ENCODE measurements at places on chromosomes 5 and 9. TPM values are rescaled to one million over a fixed set of nuclear protein-coding genes. Genes with fewer than 3 reads are reported as not detected.

CTXN3 gene
- not detected for total RNA-seq

- DNase-seq = peak; percentile 80
- H3K36me3 ChIP-seq = no peaks in the 10 kb centered on the region
- H3K27ac ChIP-seq = peak within 1 kb of the TSS; percentile 23
- no peaks in the 10 kb centered on the region for H3K4me1 ChIP-seq
- H3K27me3 ChIP-seq = peaks cover 8% of the 10 kb centered on the region
Observed at GRCh38 chr5:146878476-146879172, at the start of gene PPP2R2B. Gene PPP2R2B (minus strand): TSS chr5:146878757.

C9orf43 gene
- total RNA-seq = 0.47 TPM

GRCh38 chr5:14914623-14915260 is 43.2 kb upstream of the ANKH start:
- H3K27me3 ChIP-seq = peaks cover 3% of the 10 kb centered on the region
- no peaks in the 10 kb centered on the region for H3K4me1 ChIP-seq
- no peak for DNase-seq

- H3K27me3 ChIP-seq = peaks cover 2% of the 10 kb centered on the region
- DNase-seq = no peak
- H3K36me3 ChIP-seq = no peaks in the 10 kb centered on the region
- H3K27ac ChIP-seq = no peak overlapping the region
- H3K4me1 ChIP-seq = peaks cover 18% of the 10 kb centered on the region
Observed at GRCh38 chr5:92907938-92908606, 672.9 kb downstream of the NR2F1-AS1 start.

- no peak for DNase-seq
- H3K36me3 ChIP-seq = peaks cover 6% of the 10 kb centered on the region
Observed at GRCh38 chr9:89929673-89930480, 325.1 kb downstream of the GADD45G start.

- no peak for DNase-seq
- H3K27me3 ChIP-seq = peaks cover 3% of the 10 kb centered on the region
- H3K27ac ChIP-seq = no peak overlapping the region
- H3K4me1 ChIP-seq = peaks cover 7% of the 10 kb centered on the region
- H3K4me3 ChIP-seq = no peak overlapping the region
- peaks cover 3% of the 10 kb centered on the region for H3K36me3 ChIP-seq
Observed at GRCh38 chr5:168714046-168714445, 134.9 kb upstream of the PANK3 start.

- H3K4me1 ChIP-seq = no peaks in the 10 kb centered on the region
- no peaks in the 10 kb centered on the region for H3K36me3 ChIP-seq
Observed at GRCh38 chr5:114658194-114658593, 296.3 kb downstream of the KCNN2 start.

TRAPPC13 gene
- 22.4 TPM for total RNA-seq

DNA sequence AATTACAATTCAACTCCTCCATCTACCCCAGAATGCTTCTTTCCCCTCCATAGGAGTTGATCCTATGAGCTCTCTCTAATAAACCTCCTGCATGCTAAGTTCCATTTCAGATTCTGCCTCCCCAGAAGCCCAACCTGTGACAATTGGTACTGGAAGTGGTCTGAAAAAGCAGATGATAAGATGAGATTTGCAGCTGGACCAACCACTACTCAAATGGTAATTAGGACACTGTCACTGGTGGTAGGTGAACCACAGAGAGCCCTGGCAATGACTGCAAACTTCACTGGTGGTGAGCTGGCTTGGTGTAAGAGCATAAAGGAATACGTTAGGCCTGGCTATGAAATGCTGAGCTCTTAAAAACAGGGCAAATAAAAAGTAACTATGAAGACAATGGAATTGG is 112.6 kb downstream of the ESM1 start:
- peaks cover 21% of the 10 kb centered on the region for H3K4me1 ChIP-seq
- H3K27ac ChIP-seq = no peak overlapping the region
- H3K27me3 ChIP-seq = no peaks in the 10 kb centered on the region
- H3K36me3 ChIP-seq = no peaks in the 10 kb centered on the region
- no peak overlapping the region for H3K4me3 ChIP-seq

DNA sequence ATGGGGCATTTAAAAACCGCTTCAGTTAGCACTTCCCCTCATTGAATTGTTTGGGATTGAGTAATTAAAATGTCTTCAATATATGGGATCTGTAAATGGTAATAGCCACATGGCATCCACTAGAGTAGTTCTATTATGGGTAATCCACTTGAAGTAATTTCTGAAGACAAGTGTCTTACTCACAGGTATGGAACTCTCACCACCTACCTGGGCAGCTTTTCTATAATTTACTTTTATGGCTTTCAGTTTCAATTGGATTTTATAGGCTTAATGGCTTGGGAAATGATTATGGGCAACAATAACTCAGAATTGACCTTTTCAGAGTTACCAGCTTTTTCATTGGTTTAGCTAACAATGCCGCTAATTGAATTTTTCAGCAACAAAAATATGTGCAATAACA is 597.9 kb downstream of the PTPRD start:
- H3K27ac ChIP-seq = no peak overlapping the region
- no peaks in the 10 kb centered on the region for H3K36me3 ChIP-seq
- H3K4me3 ChIP-seq = no peak overlapping the region
- no peak for DNase-seq

DNA sequence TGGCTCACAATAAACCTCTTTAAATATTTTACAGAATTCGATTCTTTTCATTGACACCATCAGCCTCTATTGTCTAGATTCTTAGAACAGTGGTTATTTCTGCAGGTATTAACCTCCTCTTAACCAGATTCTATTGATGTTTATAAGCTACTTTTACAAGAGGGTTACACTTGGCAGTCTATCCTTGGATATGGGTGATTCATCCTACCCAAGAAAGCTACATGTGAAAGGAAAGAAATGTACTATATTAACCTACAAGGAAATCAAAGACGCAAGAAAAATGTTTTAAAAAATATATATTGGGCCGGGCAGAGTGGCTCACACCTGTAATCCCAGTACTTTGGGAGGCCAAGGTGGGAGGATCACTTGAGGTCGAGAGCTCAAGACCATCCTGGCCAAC is 16.7 kb downstream of the SLC25A25 start:
- DNase-seq = no peak
- H3K36me3 ChIP-seq = no peaks in the 10 kb centered on the region
- H3K4me3 ChIP-seq = no peak overlapping the region
- H3K27me3 ChIP-seq = peaks cover 3% of the 10 kb centered on the region

SHOC1 gene
- total RNA-seq = not detected

DNA sequence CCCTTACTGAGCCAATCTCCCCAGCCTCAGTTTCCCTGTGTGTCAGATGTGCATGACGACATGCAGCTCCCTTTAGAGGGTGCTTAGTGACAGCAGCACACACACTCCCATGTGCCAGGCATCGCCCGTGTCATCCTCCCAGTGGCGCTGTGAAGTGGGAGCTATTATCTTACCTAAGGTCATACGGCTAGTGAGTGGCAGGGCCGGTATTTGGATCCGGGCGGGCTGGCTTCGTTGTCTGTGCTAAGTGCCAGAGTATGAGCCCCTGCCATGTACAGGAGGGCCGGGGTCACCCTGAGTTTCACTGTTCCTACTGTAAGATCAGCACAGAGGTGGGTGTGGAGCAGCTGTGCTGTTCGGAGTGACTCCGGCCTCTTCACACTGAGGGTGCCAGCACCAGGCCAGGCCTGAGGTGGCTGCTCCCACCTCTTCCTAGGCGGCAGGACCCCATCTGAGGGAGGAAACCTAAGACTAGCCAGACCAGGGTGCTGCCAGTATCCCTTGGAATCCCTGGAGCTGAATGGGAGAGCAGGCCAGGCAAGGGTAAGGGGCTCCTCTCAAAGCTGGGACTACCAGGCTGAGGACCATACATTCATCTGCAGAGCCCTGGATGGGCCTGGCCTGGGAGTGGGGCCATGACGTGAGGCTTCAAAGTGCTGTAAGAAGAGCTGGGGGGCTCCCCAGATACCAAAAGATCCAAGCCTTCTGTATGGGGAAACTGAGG is 22.5 kb downstream of the AQP7 start:
- H3K27ac ChIP-seq = no peak overlapping the region
- DNase-seq = no peak
- H3K4me3 ChIP-seq = no peak overlapping the region
- H3K4me1 ChIP-seq = peaks cover 20% of the 10 kb centered on the region
- peaks cover 2% of the 10 kb centered on the region for H3K27me3 ChIP-seq
- H3K36me3 ChIP-seq = no peaks in the 10 kb centered on the region

GRCh38 chr9:136318111-136318775 is 9.1 kb upstream of the GPSM1 start:
- no peak overlapping the region for H3K27ac ChIP-seq
- no peak overlapping the region for H3K4me3 ChIP-seq
- peaks cover 17% of the 10 kb centered on the region for H3K4me1 ChIP-seq
- H3K36me3 ChIP-seq = peaks cover 28% of the 10 kb centered on the region

- H3K27ac ChIP-seq = no peak overlapping the region
- H3K36me3 ChIP-seq = no peaks in the 10 kb centered on the region
- no peaks in the 10 kb centered on the region for H3K27me3 ChIP-seq
Observed at GRCh38 chr5:57772512-57772911, 289.9 kb upstream of the ACTBL2 start.

DNA sequence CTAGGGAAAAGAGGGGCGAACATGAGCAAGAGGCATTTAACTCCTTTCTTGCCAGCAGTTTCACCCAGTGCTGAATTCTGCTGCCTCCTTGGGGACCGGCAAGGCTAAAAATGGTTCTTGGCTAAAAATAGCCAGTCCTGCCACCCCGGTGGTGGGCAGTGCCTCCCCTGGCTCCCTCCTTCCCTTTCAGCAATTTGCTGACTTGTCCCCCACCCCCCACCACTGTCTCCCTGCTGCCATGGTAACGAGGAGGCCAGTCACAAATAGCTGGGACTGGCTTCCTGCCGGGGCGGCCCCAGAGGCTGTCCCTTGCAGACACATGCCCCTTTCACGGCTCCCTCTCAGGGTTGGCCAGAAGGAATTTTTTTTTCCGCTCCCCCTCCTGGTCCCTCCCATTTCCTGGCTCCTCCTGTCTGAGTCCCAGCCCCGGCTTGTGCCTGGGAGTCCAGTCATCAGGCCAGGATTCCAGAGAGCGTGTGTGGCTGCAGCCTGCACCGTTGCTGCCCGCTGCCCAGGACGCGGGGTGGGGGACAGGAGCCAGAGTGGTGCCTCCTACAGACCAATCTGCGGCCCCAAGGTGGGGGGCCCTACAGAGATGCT is 130.3 kb downstream of the RGS3 start:
- DNase-seq = peak; percentile 85
- H3K4me3 ChIP-seq = peak overlapping the region; percentile 83
- no peaks in the 10 kb centered on the region for H3K36me3 ChIP-seq
- H3K4me1 ChIP-seq = peaks cover 6% of the 10 kb centered on the region
- peaks cover 3% of the 10 kb centered on the region for H3K27me3 ChIP-seq
- peak overlapping the region; percentile 81 for H3K27ac ChIP-seq

DNA sequence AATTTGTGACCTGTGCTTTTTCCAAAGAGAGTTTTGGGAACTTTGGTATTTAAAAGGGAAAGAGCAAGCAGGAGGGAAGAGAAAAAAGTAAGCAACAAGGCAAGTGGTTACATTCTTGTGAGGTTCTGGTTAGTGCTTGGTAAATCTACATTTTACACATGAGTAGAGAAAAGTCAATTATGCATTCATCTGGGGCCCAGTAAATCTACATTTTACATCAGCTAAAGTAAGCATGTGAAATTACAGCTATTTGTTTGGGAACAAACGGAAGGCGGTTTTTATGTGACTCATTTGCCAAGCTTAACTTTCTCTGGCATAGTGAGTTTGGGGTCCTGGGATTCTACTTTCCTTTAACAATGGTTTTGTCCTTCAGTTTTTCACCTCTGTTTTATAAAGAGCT is 102.2 kb downstream of the SNX18 start:
- no peak overlapping the region for H3K4me3 ChIP-seq
- H3K27ac ChIP-seq = peak overlapping the region; percentile 15
- H3K36me3 ChIP-seq = peaks cover 4% of the 10 kb centered on the region
- H3K4me1 ChIP-seq = peaks cover 16% of the 10 kb centered on the region
- peaks cover 1% of the 10 kb centered on the region for H3K27me3 ChIP-seq

DNA sequence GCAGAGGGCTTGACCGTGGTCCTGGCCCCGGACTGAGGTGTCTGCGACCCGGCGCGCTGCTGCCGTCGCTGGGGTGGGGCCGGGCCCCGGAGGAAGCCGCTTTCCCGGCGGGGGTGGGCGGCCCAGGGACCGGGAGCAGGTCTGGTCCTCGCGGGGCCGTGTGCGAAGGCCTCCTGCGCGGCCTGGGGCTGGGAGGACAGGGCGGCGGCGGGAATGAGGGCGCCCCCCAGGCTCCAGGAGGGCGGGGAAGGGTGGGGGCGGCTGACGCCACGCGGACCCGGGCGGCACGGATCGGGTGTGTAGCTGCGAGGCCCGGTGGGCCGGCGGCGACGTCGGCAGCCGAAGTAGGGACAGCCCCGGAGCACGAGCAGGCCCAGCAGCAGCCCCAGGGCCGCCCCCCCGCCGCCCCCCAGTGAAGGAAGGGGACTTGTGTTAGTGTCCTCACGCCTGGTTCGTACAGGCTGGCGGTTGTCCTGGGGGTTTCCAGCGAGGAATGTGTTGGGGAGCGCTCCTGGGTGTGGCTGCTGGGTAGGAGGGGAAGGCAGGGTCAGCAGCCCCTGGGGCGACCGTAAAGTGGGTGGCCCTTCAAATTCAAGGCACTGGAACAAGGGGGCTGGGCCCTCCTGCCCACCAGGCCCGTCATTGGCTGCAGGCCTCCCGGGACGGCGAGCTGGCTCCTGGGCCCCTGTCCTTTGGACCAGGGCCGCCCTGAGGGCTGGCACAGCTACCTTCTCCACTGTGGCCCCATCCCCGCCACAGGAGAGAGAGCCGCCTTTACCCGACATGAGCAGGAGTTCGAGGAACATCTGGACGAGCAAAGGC is 597 bp upstream of the TMEM250 start:
- no peaks in the 10 kb centered on the region for H3K4me1 ChIP-seq
- H3K27ac ChIP-seq = no peak overlapping the region
- peak overlapping the region; percentile 63 for H3K4me3 ChIP-seq
- H3K27me3 ChIP-seq = peaks cover 5% of the 10 kb centered on the region
- H3K36me3 ChIP-seq = no peaks in the 10 kb centered on the region

FREM1 gene
- 1.7 TPM for total RNA-seq

ZNF474 gene
- total RNA-seq = 0.64 TPM

DNA sequence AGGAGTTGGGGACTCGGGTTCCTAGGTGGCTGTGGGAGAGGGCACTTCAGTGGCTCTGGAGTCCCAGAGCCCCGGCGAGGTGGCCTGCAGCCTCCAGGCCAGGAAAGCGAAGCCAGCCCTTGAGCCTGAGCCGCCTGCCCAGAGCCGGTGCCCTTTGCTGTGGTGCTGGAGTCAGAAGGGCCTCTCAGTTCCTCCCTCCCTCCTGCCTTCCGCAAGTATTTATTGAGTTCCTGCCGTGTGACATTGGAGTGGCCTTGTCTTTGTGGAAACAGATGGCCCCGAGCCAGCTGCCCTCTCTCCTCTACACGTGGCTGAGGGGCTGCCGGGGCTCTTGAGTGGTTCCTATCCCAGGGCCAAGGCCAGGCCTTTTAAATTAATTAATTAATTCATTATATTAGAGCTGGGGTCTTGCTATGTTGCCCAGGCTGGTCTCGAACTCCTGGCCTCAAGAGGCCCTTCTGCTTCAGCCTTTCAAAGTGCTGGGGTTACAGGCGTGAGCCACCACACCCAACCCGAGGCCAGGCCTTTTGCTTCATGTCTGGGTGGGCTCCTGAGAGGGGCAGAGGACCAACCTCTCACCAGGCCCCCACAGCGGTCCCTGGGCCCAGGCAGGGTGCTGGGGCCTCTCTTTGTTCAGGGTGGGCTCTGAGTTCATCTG is 45.6 kb upstream of the IER5L start:
- H3K27me3 ChIP-seq = peaks cover 10% of the 10 kb centered on the region
- no peak overlapping the region for H3K27ac ChIP-seq
- H3K4me3 ChIP-seq = no peak overlapping the region
- DNase-seq = no peak

Data from glutamatergic neuron (in vitro differentiated cells).